Osteocyte (in vitro differentiated cells): ENCODE measurements at places on chromosomes 7 and 10. TPM values are rescaled to one million over a fixed set of nuclear protein-coding genes. Genes with fewer than 3 reads are reported as not detected.

- DNase-seq, result no peak
These were observed 78.3 kb upstream of the SLC26A5 start for GRCh38 chr7:103524042-103524907.

DNA sequence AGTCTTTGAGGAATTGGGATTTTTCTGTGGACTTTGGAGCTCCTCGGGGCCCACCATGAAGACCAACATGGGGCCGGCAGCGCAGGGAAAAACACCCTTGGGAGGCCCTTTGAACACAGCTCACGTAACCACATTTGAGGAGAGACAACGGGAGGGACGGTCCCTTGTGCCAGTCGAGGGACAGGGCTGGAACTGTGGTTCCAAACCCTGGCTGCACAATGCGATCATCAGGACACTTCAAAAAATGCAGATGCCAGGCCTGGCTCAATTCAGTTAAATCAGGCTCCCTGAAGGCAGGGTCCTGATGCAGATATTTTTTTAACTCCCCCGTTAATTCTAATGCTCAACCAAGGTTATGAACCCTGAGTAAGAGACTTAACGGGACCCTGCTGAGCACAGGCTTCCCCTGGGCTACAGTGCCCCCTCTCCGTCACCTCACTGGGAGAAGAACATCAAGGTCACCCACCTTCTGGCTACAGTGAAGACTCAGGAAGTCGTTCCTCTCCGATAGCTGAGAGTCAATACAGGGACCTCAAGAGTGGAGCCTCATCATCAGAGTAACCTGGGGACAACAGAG is 30.4 kb downstream of the LYZL1 start:
- DNase-seq, result no peak

POMZP3 gene
- 9.6 and 11.4 TPM in 2 replicates for total RNA-seq

TMEM176B gene
- not detected in 2 replicates for total RNA-seq

- DNase-seq, result no peak
These were observed 207.0 kb upstream of the PRKCQ start for GRCh38 chr10:6787091-6787490.
